SK-N-SH (cell line): ENCODE measurements at places on chromosomes 6 and 20. TPM values are rescaled to one million over a fixed set of nuclear protein-coding genes. Genes with fewer than 3 reads are reported as not detected.

GRCh38 chr6:69026243-69026642 is 391.2 kb downstream of the ADGRB3 start:
- no peak for DNase-seq

DNA sequence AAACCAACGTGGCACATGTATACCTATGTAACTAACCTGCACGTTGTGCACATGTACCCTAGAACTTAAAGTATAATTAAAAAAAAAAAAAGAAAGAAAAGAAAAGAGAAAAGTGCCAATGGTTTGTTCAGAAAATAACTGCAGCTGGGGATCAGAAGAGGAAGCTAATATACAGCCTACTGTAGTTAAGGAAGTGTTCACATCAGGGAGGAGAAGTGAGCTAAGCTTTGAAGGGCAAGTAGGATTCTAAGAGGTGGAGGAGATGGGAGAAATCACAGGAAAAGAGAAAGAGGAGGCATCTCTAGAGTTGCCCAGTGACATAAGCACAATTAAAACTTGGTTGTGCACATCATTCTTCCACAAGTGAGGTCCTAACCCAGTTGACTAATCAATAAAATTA is 214.4 kb upstream of the DTNBP1 start:
- no peak for DNase-seq

- peak; percentile 14 for DNase-seq
These were observed 14.0 kb downstream of the COL9A3 start for GRCh38 chr20:62830821-62831220.

DNA sequence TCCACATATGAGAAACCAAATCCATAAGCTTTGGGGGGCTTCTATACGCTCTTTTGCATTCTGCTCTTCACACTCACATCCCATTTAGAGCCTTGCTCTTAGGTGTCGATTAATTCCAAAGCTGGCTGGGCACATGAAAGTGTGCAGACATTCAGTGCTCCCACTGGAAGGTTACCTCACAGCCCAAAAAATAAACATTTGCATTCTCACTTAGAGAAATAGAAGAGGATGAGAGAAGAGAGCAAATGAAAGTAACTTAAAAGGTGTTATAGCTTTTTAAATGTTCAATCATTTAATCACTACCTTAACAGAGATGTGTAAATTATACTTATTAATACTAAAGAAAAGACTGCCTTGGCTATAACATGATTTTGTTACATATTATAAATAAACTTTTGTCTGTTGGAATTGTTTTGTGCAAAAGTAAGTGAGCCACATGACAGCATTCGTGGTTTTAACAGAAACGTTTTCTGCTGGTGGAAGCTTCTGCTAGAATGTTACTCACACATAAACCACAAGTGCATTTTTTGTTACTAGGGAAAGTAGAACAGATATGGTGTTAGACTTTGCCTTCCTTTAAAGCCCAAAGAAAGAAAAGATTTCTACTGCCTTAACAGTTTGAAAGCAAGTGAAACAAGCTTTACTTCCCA is 116.7 kb downstream of the SIM1 start:
- DNase-seq: no peak

DNA sequence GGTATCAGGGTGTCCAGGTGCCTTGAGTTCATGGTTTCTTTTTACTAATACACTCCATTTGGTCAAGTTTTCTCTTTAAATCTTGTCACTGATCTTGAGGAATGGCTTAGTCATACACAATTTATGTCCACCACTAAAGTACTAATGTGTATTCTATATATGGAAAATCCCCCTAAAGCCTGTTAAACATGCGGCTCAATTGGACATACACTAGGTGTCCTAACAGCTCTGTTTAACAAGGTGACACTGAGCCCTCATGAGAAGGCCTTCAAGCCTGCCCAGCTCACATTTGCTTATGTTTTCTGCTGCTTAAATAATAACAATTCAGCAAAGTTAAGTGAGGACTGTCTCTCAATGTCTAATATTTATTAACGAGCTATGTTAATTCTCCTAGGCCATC is 31.5 kb downstream of the PDE7B start:
- DNase-seq: no peak

- DNase-seq: no peak
These were observed 691.3 kb downstream of the EPM2A start for GRCh38 chr6:145043926-145044500.

DNA sequence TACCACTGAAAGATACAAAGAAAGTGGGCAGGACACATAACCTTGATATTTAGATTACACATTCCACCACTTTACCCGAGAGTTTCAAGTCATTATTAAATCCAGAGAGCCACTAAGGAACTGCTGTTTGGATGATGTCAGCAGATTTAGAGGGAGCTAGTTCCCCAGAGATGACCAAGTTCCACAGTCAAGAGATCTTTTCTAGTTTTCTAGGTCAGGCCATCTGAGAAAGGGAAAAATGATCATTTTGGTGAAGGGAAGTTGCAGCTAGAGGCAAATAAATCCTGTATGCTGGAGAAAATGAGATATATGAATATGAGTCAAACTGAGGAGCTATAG is 147.8 kb downstream of the HS3ST5 start:
- DNase-seq: no peak

DNA sequence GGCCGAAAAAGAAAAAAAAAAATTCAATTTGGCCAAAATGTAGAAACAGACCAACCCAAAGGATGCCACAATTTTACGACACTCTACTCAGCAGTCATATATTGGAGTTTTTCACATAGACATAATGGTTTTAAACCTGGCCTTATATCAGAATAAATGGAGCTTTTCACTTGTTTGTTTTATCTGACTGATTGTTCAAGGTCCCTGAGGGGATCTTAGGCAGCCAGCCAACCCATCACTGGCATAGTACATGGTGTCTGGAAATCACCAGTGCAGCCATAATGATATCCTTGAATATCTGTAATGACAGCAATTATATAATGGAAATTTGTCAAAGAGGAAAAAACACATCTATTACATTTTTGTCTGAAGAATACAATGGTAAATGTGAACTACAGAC is 96.9 kb downstream of the PRSS35 start:
- DNase-seq: peak; percentile 80

DNA sequence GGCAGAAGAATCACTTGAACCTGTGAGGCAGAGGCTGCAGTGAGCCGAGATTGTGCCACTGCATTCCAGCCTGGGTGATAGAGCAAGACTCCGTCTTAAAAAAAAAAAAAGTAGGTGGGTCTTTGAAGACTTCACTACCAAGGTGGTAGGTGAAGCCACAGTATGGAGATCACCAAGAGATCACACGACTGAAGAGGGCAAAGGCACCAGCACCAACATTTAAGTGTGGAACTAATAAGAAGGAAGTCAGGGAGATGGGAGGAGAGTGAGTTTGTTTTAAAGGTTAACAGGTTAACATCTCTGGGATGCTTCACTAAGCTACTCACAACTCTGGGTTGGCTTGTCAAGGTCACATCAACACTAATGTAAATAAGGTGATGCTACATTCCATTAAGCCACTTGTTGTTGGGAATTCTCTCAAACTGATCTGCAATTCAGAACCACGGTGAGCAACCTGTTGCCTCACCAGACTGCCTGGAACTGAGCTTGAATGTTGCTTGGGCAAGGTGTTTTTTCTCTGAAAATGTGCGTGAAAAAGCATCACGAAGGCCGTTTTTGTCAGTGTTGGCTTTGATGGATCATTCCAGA is 48.7 kb downstream of the KCTD20 start:
- DNase-seq: no peak

The BHLHE23 gene
- polyA plus RNA-seq: not detected in 2 replicates

The SYNCRIP gene
- polyA plus RNA-seq: 15.9 and 17.8 TPM in 2 replicates

The CCDC170 gene
- polyA plus RNA-seq: not detected in 2 replicates
